NCI-H1105 treated with DMSO at 0.1 percent for 48 hours (cell line): ENCODE measurements at places on chromosomes 2 and 18.
A peak's percentile ranks its signal among the peaks of the same experiment; 100 is the strongest.

DNA sequence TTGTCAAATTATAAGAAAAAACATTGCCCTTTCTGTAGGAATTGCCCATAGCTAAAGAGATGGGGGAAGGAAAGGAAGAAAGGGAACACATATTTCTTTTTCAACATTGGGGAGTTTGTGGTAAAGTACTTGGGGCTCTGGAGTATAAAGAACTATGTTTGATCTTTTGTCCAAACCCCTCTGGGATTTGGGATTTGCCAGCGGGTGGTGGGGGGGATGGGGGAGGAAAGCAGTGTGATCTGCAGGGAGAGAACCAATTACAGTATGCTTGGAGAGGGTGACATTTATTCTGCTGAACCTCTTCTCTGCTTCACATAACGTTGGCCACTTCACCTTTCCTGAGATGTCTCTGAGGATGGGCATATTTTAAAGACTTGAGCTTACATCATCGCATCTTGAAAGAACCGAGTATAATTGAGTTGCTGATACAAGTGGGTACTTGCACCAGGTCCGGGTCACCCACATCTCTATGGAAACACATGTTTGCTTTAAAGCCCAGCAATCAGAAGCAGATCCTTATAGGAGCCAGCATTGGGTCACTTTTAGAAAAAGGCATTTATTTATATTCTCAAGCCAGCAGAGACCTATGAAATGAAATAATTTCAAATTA, 73.1 kb downstream of the SPATS2L start:
- no peak for DNase-seq

DNA sequence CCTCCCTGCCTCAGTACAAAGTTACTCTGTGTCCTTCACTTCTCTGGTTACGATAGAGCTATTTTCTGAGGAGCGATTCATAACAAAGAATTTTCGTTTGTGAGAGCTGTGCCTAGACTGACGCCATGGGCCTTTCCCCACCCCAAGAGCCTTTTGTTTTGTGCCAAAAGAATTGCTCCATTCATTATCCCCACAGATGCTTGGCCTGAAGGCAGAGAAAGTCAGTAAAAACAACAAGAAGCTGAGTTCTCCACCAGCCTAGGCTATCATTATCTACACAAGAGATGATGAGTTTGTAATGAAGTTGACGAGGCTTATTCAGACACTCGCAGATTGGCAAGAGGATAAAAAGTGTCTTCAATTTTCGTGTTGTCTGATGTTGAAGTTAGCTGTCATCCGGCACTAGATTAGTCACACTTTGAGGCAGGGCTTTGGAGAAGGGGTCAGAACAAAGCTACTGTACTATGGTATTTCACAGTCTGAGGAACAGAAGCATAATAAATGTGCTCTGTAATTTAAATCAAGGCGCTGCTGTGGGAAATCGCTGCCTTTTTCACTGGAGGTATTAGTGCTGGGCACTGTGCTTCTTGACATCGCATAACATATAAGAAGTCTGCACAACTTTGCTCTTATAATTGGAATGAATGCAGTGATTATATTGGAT, 278.4 kb upstream of the FIGN start:
- no peak for DNase-seq

DNA sequence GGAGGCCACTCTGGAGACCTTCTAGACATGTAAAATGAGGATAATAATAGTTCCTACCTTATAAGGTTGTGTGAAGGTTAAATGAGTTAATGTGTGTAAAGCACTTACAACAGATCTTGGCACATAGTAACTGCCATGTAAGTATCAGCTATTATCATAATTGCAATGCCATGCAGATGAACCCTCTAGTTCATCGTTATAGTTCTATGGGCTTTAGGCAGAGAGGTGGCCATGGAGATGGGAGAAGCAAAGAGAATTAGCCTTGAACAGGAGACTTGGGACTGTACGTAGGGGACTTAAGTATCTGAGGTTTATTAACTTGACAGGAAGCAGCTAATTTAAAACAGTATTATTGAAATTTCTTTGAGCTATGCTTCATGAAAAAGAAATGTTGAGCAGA, 151.8 kb downstream of the PIK3C3 start:
- peak; percentile 15 for DNase-seq

DNA sequence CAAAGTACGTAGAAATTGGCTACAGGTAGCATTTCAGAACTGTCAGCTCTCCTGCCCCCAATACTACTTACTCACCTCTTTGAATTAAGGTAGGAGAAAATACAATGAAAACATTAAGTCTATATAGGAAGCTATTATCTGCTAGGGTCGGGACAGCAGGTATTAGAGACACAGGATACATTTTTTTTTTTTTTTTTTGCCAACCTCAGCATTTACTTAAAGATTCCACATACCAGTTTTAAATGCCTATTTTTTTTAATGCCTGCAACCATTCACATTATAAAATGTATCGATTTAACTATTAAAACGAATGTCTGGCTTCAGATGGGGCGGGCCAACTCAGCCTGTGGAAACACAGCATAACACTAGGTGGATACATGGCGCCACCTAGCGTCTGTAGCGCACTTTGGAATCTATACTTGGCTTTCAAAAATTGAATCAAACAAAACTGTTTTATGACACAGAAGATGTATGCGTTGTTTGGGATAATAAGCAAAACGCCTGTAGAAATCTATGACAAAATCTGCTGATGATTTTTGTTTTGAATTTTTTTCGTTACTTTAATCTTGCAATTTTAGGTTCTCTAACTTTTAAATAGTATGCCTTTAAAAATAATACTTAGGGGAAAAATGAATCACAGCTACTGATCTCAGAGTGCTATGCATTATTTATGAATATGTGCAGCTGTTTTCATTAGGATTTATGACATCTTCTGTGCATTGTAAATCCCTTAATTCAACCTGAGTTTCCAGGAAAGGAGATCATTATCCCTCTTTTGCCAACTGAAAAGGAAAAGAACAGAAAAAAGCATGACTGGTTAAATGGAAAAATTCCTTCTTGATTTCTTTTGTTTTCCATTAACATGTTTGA, 261.0 kb downstream of the NYAP2 start:
- peak; percentile 57 for DNase-seq

DNA sequence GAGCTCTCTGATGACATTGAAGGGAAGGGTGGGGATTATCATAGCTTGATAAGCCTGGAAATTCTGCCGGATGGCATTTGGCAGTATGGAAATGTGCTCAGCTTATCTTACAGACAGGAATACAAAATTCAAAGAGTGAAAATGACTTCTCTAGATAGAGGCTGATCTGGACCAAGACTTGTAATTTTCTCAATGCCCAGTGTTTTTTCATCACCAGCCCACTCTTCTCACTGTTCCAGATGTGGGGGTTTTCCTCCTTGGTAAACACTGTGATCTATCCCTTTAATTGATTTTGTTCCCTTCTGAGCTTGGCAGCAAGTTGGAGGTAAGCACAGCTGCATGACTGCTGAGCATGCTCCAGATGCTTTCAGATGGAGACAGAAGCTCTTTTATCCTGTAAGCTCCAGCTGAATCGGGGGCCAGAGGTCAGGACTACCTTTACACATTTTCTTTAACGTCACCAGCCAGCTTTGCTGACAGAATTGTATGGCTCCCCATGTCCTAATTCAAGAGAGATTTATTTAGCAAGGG, 287.4 kb upstream of the TCF4 start:
- DNase-seq = no peak

- no peak for DNase-seq
Observed at GRCh38 chr2:10932345-10933151, 20.8 kb downstream of the KCNF1 start.

- DNase-seq = peak; percentile 19
Observed at GRCh38 chr2:100819370-100820272, at the start of gene NPAS2. Gene NPAS2 (plus strand): TSS chr2:100820139. CDS start chr2:100904755, 84,616 bp downstream.

GRCh38 chr18:50981381-50981780, 13.5 kb downstream of the ELAC1 start:
- DNase-seq = no peak

DNA sequence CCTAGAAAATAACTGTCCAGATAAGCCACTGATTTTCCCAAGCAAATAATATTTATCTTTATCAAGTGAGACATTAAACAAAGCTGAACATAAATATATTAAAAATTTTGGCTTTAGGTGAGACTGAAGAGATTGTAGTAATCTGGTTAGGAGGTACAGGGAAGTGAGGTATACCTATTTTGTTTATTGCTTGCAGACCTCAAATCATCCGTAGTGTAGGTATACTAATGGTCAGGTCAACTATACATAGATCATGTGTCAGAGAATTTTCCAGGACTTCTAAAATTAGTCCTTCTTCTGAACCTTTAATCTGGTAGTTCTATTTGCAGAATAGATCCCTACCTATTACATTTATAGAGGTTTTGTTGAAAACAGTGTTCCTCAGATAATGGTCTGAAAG, 41.5 kb downstream of the SP140 start:
- no peak for DNase-seq

DNA sequence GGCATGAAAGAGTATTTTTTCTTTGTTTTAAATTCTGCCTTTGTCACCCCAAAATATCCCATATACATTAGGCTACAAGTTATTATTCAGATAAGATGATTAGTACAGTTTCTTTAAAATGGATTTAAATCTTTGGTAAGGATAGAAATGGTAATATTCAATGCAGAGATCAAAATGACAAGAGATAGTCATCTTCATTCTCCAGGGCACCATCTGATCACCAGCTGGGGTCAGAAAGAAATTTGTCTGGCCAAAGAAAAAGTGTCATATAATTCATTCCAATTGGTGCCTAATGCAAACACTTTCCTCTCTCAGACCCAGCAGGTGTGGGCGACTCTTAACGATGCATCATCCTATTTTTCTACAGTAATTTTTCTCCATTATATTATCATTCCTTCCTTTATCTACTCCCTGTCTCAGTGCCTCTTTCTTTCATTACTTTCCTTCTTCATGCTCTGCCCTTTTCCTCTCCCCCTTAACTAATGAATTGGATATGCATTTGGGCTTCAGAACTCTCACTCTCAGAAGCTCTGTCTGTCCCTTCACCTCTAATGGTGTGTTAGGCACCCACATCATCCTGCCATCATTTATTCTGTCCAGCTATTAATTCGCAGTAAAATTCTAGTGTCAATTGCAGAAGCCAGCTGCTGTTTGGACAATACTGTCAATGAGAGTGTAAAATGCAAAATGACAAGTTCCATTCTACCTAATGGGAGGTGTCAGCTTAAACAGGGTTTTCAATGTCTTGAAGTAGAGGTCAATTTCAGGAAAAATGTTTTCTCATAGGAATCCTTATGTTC, 570.5 kb downstream of the TDRD15 start:
- peak; percentile 12 for DNase-seq

- no peak for DNase-seq
Observed at GRCh38 chr2:97644023-97644717, 1.7 kb upstream of the COX5B start.

DNA sequence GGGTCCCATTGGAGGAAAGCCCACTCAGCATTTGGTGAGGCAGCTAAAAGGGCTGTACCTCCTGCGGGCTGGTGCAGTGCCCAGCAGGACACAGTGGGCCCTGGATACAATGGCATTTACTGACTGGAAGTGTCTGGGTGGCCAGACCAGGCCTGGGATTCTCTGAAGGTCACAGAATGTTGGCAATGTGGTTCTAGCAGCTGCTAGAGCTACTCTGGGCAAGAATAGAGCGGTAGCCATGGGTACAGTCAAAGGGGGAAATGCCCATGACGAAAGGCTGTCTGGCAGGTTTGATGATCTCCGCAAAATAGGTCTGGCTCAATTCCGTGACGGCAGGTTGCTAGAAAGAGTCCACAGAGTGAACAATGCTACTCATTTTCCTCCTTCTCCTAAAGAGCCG, 241.8 kb downstream of the AFF3 start:
- DNase-seq = no peak

DNA sequence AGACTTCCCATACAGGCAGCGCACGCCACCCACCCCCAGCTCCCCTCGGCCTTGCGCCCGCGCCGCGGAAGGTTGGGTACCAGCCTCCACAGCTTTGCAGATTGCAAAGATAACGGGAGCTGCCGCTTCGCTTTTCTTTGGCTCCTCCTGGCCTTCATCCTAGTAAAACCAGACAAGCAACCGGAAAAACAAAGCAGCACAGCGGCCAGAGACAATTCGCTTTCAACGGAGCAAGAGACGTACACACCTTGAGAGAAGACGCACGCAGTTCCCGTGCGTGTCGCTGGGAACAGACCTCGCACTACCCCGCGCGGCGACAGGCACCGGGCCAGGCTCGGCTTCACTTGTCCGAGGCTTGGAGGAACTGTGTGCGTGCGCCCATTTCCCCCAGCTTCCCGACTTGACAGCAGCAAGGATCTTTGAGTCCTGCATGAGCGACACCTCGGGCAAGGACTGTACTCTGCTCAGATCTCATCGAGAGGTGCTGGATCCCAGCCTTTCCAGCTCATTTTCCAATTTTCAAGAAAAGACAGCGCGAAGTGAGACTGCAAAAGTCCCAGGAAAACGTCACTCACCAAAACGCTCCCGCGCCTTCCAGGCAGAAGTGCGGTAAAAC, 964 bp downstream of the ZBTB7C start:
- no peak for DNase-seq

- DNase-seq = peak; percentile 60
Observed at GRCh38 chr2:133561045-133561852, 7.0 kb downstream of the NCKAP5 start.

GRCh38 chr18:25518716-25519053, 166.7 kb upstream of the ZNF521 start:
- DNase-seq = no peak

GRCh38 chr2:176851889-176852483, 360.6 kb upstream of the HNRNPA3 start:
- peak; percentile 88 for DNase-seq

DNA sequence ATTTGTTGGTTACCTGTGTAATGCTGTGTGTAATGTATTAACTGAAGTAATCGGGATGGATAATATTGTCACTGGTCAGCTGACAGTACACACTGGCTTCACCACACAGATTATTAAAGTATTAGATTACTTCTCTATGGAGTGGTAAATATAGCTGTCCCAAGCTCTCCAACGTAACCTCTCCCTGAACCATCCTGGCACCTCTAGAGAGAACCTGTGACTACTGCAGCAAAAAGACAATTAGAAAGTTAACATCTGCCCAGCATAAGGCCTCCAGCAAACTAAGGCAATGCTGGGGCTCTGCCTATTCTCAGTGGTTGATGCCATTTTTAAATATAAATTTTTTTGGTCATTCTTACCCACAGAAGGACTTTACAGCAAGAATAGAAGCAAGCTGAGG, 351.3 kb downstream of the GPD2 start:
- DNase-seq = no peak
